ENCODE measurements at places on chromosomes 16 and 17. TPM values are rescaled to one million over a fixed set of nuclear protein-coding genes. Genes with fewer than 3 reads are reported as not detected.

Gene C17orf50
- not detected for total RNA-seq

Gene PRSS36
- total RNA-seq: 1.3 TPM

Gene TBC1D3D
- not detected for total RNA-seq

Gene EFNB3
- total RNA-seq: 1.7 TPM

Gene HNF1B
- total RNA-seq: 21.9 TPM

Gene EPN3
- total RNA-seq: 3.3 TPM

Gene HBQ1
- total RNA-seq: 1.5 TPM

Gene NUP85
- 43.2 TPM for total RNA-seq

Gene CHP2
- not detected for total RNA-seq

Gene NCBP3
- total RNA-seq: 15.2 TPM

Gene OR4D1
- not detected for total RNA-seq

Gene MARVELD3
- 2.2 TPM for total RNA-seq

Gene AOC3
- not detected for total RNA-seq

Gene SPATA22
- total RNA-seq: 0.07 TPM

Gene KRTAP4-9
- total RNA-seq: 0.58 TPM

Gene PDE6G
- 23.5 TPM for total RNA-seq

Gene SULT1A2
- 0.17 TPM for total RNA-seq
